Osteoblast (primary cell): ENCODE measurements at places on chromosomes 6 and 20. TPM values are rescaled to one million over a fixed set of nuclear protein-coding genes. Genes with fewer than 3 reads are reported as not detected.

GINM1 gene
- 75.3 and 82.8 TPM in 2 replicates for total RNA-seq

HLA-DOA gene
- under 0.01 and 2.4 TPM in 2 replicates for total RNA-seq

ZNF334 gene
- total RNA-seq = 5.0 and 5.8 TPM in 2 replicates

OXT gene
- total RNA-seq = not detected in 2 replicates

SH3BGRL2 gene
- 2.2 and 2.7 TPM in 2 replicates for total RNA-seq

ANGPT4 gene
- under 0.01 TPM in 2 replicates for total RNA-seq

RPRD1B gene
- 21.5 and 29.3 TPM in 2 replicates for total RNA-seq

SLC26A8 gene
- total RNA-seq = under 0.01 TPM in 1 of 2 replicates, not detected in the other

GSTA2 gene
- total RNA-seq = not detected in 2 replicates
